GM23248 (cell line): ENCODE measurements at places on chromosomes 12 and 14. TPM values are rescaled to one million over a fixed set of nuclear protein-coding genes. Genes with fewer than 3 reads are reported as not detected.

- no peak for DNase-seq
Observed at GRCh38 chr12:52534482-52534881, 14.3 kb upstream of the KRT5 start.

DNA sequence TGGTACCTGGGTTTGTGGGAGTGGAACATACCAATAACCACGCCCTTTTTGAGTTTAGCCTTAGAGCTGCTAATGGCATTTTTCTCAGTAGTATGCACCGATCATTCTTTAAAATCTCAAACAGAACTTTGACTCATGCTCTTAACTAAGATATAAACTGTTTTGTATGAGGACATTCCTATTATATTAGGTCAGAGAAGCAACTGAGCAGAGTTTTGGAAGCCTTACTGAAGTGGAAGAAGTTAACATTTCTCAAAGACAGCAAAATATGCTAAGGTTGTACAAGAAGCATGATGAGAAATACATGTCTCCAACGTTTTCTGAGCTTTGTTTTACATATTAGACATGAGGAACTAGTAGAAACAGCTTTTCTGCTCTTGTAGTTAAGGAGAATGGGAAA, 819.2 kb downstream of the FSCB start:
- peak; percentile 57 for DNase-seq

Gene ANO4
- 6.3 and 7.6 TPM in 2 replicates for polyA plus RNA-seq

DNA sequence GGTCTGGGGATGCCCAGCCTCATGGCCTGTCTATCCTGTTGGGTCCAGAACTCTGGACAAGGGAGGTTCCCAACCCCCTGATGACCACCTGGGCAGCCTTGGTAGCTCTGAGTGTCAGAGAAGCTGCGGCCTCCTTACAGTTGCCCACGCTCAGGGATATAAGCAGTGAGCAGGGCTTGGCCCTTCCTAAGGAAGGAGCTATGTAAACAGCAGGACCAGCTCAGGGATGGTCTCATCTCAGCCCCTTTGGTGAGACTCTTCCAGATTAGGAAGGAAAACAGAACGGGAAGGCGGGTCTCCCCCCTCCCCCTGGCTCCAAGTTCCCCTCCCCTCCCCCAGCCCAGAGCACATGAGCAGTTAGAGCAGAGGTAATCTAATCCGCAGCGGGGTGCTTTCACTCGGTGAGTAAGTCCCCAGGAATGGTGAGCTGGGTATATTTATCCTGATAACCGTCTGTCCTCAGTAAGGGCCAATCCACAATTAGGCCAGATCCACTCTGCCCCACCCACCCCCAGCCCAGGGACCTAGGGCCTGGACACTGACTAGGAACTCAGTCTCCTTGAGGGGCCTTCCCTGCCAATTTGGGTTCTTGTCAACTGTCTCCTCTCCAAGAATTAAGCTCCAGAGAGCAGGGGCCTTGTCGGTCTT, 29.5 kb upstream of the RPLP0 start:
- DNase-seq = peak; percentile 94

Gene CATSPERB
- not detected in 2 replicates for polyA plus RNA-seq

GRCh38 chr12:40446385-40446784, 221.6 kb downstream of the LRRK2 start:
- peak; percentile 15 for DNase-seq

Gene RDH16
- not detected in 2 replicates for polyA plus RNA-seq

DNA sequence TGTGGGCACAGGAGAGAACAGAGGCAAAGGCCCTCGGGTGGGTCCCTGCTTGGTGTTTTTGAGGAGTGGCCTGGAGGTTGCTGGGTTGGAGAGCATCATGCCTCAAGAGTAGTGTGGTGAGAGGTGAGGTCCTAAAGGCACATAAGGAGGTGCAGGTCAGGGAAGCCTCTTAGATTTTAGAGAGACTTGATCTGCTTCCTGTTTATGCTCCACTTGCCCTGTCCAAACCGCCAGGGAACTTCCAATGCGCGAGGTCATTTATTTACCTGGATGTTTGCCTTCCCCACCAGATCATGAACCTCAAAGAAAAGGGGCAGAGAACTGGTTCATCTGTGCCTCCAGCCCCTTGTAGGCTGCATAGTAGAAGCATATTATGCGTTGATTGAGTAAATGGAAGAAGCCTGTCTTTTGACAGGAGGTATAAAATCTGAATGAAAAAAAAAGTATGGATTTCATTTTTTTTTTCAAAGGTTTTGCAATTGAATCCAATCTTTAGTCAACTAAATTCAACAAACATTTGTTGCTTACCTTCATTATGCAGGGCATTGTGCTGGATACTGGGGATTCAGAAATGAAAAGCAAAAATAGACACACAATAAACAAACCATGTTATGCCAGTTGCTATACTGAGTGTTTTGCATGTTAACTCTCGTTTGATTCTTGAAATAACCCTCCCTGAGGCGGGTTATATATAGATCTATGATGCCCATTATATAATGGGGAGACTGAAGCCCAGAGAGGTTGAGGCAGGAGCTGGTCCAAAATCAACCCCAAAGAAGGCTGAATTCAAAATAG, 485.2 kb downstream of the VRK1 start:
- DNase-seq = no peak

- DNase-seq = no peak
Observed at GRCh38 chr12:119885549-119885948, 8.4 kb upstream of the CIT start.

DNA sequence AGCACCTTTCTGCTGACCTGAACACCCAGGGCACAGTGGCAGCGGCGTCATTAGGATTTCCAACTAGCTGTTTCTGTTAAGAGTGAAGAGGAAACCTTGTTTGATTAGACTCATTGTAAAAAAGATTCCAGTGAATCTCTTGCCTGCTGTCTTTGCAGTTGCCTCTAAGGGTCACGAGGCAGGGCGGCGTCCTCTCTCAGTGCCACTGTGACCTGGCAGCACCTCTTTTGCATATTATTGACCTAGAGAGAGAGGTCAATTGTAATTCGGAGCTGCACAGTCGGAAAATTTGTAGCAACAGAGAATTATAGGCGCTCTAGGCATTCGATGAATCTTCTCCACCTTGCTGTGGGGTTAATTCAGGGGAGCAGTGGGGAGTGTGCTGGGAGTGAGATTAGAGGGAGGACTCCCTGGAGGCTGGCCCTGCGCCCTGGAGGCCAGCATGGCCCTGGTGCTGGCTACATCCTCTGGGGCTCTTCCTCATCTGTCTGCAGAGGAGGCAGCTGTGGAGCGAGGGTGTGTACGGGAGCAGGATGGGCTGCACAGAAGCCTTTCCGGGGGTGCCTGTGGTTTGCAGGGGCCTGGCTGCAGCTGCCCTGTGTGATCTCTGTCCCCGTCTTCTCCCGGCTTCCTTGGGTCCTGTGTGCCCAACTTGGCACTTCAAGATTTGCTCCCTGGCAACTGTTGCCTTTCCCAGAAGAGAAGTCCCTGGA, 14.3 kb downstream of the PACS2 start:
- DNase-seq = no peak

Gene HEBP1
- 83.0 and 92.9 TPM in 2 replicates for polyA plus RNA-seq

DNA sequence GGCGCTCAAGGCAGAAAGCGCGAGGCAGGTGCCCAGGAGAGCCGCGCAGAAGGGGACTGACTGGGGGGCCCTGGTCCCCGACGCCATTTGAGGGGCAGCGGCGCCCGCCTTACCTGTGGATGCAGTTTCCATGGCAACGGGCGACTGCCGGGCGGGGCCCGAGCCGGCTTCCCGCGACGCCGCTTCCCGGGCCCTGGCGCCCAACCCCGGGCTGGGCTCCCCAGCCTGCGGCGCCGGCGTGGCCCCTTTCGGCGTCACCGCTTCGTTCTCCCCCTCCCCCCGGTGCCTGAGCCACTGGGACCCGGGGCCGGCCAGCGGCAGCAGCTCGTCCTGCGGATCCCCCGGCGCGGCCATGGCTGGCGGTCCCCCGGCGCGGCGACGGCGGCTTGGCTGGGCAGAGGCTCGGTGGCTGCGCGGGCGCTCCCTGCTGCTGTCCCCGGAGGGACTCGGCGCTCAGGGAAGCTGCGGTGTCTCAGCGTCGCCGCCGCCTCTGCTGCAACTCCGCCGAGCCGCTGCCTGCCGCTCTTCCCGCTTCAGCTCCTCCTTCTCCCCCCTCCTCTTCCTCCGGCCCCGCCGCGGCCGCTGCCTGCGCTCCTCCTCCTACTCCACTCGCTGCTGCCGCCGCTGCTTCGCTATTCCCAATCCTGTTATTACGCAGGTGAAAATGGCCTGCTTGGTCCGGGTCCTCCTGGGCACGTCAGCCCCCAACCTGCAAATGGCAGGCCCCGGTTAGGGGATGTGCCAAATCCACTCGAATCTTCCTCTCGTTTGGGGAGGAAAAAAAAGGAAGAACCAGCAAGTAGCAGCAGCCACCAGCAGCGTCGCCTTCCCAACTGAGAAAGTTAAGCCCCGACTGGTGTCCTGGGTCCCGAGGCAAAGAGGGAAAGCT, at the start of gene RTN1:
TSS of gene RTN1 (minus strand) at position 500 of the 889 bp plus-strand sequence. CDS start at position 354, 146 bp downstream.
- peak; percentile 53 for DNase-seq

DNA sequence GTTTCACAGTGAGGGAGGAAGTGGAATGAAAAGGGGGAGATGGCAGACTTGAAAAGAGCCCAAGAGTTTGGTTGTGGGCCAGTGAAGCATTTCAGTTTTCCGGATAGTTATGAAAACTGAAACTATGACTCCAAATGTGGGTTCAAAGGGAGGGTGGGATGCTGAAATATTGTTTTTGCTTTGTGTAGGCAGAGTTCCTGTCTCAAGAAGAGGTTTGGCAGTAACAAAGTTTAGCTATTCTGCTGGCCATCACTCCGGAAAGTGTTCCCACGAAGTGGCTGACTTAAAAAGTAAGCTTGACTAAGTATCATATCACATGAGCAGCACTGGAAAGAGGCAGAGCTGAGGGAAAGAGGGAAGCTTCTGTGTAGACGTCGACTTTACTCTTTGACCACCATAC, 85.2 kb downstream of the CAND1 start:
- DNase-seq = peak; percentile 40

DNA sequence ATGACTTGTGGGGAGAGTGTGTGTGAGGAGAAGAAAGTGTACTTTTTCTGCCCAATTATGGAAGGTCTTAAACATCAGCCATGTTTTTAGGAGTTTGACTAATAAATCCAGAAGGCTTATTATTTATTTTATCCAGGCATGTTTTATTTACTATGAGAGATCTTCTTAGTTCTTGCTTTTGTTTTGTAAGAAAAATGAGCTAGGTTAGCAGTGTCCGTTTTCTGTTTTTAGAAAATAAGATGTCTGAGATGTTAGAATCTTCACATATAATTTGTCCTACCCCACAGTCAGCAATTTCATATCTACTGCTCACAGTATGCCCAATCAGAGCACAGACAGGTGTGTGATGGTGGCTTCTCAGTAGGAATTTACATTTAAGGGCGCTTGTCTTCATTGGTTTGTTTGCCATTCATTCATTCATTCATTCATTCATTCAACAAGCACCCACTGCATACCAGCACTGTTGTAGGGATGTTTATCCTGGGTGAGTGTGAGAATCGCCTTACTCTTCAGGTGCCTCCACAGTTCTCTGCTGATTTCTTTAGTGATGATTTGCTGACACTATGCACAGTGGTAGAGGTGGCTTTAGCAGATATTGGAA, 83.2 kb downstream of the CRADD start:
- DNase-seq = no peak
